ENCODE measurements at places on chromosomes 6 and 20.

DNA sequence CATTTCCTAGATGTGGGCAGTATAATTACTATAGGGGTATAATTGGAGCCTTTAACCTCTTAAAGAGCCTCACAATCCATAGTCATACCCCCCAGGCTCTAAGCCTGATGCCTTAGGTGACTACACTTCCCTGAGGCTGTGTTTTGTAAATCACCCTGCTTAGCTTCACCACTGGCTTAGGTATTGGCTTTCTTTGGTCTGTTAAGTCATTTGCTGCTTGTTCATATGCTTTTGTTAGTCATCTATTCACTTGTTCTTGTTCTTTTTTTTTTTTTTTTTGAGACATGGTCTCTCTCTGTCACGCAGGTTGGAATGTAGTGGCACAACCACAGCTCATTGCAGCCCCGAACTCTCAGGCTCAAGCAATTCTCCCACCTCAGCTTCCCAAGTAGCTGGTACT lies 26.7 kb downstream of the KAT14 start:
- DNase-seq, result no peak

- DNase-seq, result no peak
Measured at GRCh38 chr20:44990425-44990824, 24.1 kb downstream of the STK4 start.

GRCh38 chr6:56347526-56347925 lies 100.1 kb upstream of the COL21A1 start:
- no peak for DNase-seq

DNA sequence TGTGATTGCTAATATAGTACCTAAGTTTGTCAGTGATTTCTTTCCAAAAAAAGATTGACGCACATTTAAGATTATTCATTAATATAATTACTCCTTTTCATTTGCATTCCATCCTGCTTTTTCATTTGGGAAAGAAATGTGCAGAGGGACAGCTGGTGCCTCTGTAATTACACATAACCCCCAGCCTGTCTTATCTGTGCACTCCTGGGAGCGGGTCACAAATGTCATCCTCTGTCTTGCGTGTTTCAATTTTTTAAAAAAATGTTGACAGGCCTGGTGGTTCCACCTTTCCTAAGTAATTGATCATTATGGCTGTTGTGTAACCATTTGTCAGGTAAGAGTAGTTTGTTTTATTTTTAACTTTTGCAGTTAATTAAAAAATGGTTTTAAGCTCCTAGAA lies 92.7 kb downstream of the SLX4IP start:
- no peak for DNase-seq

- no peak for DNase-seq
Measured at GRCh38 chr20:63689046-63690002, 7.1 kb upstream of the TNFRSF6B start.

DNA sequence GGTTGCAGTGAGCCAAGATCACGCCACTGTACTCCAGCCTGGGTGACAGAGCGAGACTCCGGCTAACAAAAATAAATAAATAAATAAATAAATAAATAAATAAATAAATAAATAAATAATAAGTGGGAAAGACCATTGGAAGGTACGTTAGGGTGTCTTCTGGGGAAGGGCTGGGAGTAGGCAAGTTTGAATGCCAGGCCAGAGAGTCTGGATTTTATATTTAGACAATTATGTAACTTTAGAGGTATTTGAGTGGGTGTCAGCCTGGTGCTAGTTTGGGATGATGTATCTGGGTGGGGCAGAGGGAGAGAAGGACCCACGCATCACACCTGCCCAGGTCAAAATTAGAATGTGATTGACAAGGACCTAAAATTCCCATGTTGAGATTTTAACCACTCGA lies 108.5 kb upstream of the PRND start:
- DNase-seq, result no peak

GRCh38 chr6:154218301-154218700 lies 138.3 kb downstream of the IPCEF1 start:
- DNase-seq, result no peak

GRCh38 chr6:148530976-148531375 lies 188.3 kb downstream of the SASH1 start:
- no peak for DNase-seq

GRCh38 chr20:2748551-2749342 lies 51.7 kb downstream of the CPXM1 start:
- no peak for DNase-seq

- no peak for DNase-seq
Measured at GRCh38 chr6:37607944-37608343, 89.7 kb downstream of the MDGA1 start.

GRCh38 chr20:33318096-33318429 lies 35.0 kb downstream of the BPIFB1 start:
- no peak for DNase-seq

- DNase-seq, result no peak
Measured at GRCh38 chr6:7813704-7814103, 87.8 kb downstream of the BMP6 start.

GRCh38 chr6:163539101-163539762 lies 124.7 kb downstream of the QKI start:
- no peak for DNase-seq

- DNase-seq, result no peak
Measured at GRCh38 chr6:113862112-113862511, 5.0 kb downstream of the MARCKS start.

DNA sequence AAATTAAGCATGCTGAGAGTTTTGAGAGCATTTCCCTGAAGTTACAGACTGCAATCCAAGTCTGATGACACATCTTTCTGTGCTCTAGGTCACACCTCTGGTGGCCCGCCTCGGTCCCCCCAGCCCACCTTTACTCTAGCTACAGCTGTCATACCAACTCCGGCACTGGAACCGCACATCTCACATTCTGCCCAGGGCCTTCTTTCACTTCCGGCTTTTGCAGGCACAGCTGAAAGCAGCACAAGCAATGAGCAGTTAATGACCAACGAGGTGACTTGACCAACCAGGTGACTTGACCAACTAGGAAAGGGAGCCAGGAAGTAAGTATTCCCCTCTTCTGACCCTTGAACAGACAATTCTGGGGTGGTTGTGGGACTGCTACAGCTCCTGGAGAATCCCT lies 88.6 kb upstream of the MOCS1 start:
- no peak for DNase-seq

DNA sequence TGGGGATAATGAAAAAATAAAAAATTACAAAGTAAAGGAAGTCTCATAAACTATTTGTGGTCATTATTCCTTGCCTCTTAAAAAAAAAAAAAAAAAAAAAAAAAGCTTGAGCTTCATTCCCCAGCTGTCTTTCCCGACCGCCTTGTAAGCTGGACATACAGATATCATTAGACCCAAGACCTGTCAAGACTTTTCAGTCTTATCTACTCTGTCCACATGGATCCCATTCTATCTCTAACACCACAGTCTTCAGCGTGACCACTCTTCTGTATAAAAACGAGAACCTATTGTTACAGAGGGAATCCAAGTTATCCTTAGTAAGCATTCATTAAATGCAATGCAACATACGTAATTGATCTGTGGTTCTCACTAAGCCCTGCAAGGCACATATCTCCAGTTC lies 423.5 kb downstream of the MEI4 start:
- DNase-seq, result no peak

DNA sequence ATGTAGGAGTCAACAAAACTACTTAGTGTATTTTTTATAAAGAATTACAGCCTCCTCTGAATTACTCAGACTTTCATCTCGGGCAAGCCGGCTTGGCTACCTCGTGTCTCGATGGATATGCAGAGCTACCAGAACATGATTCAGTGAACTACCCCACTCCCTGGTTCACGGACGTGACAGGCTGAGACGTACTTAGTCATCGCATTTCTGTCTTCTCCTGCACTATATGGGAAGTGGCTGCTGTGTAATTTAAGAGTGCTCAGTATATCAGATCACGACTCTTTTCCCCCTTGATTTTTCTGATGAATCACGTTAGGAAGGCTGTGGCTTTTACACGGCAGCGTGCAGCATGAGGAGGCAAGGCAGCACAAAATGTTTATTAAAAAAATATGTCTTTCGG lies 302.7 kb upstream of the ZFP64 start:
- no peak for DNase-seq

DNA sequence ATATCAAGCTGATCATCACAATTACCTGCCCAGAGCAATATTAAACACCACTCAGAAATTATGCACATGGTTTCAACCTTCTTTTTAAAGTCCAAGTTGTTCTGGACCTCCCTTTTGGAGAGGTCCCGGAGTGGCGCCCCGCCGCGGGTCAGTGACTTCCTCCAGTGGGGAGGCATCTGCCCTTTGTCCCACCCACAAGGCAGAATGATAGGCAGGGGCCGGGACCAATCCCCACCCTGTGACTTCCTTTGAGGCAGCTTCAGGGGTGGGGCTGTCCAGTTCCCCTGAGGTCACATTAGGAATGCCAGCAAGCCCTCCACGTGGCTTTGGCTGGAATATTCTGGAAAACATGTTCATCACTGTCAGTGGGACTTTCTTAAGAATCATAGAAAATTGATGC lies 207.0 kb downstream of the ANKRD60 start:
- DNase-seq, result no peak

DNA sequence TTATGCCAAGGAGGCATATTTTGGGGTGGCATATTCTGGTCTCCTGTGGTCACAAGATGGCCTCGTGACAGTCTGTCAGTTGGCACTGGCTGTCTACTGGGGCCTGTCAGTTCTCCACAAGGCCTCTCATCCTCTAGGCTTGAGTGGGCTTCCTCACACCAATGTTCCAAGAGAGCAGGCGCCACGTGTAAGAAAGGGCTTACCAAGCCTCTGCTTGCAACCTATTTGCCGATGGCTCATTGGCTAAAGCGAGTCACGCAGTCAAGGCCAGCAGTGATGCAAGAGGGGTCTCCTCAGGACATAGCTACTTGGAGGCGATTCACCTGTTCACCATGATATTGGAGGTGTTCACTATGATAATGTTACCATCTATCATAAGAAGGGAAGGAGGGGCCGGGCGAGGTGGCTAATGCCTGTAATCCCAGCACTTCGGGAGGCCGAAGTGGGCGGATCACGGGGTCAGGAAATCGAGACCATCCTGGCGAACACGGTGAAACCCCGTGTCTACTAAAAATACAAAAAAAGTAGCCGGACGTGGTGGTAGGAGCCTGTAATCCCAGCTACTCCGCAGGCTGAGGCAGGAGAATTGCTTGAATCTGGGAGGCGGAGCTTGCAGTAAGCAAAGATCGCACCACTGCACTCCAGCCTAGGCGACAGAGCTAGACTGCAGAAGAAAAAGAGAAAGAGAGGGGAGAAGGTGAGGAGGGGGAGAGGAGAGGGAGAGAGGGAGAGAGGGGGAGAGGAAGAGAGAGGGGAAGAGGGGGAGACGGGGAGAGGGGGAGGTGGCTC lies 35.3 kb downstream of the C6orf52 start:
- no peak for DNase-seq

DNA sequence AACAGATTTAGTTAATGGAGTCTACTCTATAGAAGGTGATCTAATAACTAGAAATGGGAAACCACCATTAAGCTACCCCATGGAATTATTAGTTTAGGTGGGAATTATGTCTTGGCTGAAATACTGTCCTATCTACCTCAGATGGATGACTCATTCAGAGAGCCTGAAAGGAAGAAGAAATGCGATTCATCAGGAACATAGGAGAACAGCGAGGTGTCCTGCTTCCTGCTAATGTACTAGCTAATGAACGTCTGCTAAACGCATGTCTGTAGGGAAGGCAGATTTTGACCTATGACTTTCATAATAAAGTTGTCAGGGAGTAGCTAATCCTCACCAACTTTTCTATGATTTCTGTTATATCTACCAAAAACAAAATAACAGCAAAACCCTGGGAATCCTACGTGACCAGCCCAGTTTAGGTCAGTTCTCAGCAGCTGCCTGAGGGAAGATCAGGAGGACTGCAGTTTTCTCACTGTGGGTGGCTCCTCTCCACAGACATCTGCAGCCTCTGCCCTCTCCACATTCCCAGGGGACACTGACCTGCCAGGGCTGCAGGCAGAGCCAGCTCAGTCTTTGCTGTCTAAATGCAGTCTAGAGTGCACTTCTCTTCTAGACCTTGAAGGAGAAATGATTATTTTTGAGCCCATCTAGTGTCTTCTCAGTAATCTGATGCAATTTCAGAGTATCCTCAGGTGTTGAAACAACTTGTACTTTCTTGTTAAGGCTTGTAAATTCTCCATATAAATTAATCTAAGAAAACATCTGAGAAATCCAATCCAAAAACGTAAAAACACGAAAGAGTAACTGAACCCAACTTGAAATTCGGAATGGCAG lies 18.1 kb upstream of the SFT2D1 start:
- no peak for DNase-seq

GRCh38 chr20:4086771-4087687 lies 71.7 kb upstream of the RNF24 start:
- no peak for DNase-seq

DNA sequence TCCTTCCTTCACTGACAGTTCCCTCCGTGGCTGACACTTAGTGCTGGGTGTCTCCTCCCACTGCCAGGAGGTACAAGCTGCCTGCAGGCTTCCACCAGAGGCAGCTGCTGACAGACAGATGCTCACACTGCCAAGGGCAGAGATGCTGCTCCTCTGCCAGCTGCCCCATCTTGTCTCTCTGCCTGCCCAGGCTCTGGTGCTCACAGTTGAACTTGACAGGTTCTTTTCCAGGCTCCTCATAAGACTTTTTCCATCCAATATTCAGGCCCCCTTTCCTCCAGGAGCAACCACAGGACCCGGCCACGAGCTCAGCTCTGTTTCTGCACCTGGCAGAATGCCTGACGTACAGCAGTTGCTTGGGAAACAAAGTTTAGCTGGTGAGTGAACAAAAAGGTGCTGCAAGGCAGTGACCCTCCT lies 79.8 kb downstream of the PSMB1 start:
- no peak for DNase-seq

- no peak for DNase-seq
Measured at GRCh38 chr6:10460096-10460495, 45.2 kb upstream of the TFAP2A start.

DNA sequence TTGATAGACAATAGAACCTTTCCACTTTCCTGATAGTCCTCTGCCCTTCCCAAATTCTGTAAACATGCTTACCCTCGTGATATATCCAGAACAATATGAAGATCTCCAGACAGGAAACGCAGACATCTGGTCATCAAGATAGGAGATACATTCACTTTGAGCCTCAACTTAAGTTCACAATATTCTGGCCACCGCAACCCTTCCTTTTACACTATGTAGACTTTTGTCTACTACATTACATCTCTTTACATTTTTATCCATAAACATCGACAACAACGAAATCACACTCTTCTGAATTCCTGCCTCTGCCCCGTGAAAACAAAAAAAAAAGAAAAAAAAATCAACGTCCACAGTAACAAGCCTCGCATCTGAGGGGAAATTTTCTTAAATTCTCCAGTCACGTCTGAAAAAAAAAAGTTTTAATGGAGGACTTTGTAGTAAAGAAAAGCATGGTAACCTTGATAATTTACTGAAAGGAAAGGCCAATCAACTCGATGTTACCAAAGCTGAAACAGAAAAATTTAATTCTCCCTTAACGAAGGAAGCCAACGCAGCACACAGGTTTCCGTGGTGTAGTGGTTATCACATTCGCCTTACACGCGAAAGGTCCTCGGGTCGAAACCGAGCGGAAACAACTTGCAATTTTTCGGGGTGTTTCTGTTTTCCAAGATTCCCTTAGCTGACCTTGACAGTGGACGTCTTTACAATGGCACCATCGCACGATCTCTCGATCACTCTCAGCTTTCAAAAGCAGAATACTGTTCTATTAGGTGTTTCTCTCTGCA lies 21.8 kb downstream of the POM121L2 start:
- no peak for DNase-seq

GRCh38 chr6:110550353-110550752 lies 73.9 kb upstream of the SLC22A16 start:
- DNase-seq, result no peak

Data from activated gamma-delta T cell (primary cell).